ENCODE measurements at places on chromosomes 5 and 9.

DNA sequence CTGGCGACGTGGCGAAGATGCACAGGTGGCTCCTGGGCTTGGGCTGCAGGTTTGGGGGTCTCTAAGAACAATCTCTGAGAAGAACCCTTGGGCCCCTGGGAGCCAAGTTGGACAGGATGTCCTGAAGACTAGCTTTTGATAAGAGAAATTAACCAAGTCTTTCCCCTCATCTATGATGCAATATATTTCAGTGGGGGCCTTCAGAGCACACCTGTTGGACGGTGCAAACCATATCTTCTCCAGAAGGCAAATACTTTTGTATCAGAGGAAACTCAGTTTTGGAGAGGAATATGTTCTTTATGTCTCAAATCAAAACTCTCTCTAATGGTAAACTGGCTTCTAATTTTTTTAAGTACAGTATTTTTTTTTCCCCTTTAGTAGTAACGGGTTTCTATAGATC is 28.6 kb downstream of the OTULIN start:
- DNase-seq: no peak

DNA sequence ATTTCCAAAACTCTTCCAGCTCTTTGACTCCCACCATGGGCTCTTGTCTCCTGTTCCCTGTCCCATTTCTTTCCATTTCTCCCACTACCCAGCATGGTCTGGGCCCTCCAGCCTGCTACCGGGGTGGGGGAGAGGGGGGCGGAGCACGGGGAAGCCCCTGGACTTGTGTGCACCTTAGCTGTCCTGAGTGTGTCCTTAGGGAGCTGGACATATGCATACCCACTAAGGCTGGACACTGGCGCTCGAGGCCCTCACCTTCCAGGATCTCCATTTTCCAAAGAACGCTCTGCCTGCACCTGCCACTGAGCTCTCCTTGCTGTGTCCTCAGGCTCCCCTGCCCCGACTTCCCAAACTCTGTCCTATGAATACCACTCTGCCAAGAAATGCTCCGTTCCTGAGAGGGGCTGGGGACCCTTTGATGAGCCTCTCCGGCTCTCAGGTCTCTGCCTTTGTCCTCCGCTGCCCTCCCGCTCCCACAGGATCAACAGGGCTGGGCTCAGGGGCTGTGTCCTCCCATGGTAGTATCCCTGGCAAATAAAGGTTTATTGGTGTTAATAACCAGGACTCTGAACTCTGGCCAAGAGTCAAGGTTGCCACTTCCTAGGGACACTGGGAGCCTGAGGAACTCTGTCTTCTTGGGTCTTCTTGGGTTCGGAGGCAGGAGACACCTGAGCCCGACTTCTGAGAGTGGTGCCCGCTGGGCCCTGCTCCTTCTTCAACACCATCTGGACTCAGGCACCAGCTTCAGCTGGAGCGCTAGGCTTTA is 831 bp upstream of the SHROOM1 start:
- DNase-seq: no peak

- no peak for DNase-seq
Observed at GRCh38 chr5:36624277-36624676, 17.9 kb downstream of the SLC1A3 start.

DNA sequence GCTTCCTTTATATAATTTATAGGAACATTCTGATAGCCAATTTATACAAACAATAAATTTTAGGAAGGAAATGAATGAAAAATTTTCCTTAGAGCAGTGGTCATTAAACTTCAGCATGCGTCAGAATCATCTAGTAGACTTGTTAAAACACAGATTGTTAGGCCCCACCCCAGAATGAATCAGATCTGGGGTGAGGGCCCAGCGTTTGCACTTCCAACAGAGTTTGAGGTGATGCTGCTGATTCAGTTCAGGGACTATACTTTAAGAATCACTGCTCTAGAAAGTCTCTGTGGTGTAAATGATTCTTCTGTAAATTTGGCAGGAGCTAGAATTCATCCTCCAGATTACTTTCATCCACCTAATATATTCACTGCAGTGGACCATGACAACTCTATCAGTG is 80.4 kb downstream of the SLC12A2 start:
- DNase-seq: no peak

DNA sequence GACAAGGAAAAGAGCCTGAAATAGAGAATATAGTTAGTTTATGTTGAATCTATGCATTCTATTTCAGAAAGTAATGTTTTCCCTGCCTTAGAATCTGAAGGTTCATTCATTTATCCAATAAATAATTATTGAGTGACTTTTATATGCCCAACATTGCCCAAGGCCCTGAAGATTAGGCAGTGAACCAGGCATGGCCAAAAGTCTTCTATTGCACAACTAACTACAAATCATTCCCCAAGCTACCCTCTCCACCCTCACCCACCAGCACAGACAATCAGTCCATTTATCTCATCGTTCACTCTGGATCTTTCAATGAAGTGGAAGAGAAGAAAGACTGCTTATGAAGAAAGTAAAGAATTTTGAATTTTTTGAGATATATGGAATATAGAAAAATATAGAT is 268.4 kb downstream of the PLK2 start:
- no peak for DNase-seq

GRCh38 chr9:85202596-85202995 is 533.1 kb downstream of the NTRK2 start:
- no peak for DNase-seq

DNA sequence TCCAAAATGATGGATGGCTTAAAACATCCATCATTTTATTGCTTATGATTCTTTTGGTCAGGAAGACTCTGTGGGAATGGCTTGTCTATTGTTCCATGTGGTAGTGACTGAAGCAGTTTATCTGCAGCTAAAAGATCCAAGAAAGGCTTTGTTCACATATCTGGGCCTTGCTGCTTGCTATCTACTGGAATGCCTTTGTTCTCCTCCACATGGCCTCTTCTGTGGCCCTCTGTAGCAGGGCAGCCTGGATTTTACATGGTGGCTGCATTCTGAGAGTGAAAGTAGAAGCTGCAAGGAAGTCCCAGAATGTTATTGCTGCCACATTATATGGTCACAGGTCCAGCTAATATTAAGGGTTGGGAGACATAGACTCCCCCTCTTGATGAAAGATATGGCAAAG is 35.1 kb downstream of the DMXL1 start:
- peak; percentile 21 for DNase-seq

DNA sequence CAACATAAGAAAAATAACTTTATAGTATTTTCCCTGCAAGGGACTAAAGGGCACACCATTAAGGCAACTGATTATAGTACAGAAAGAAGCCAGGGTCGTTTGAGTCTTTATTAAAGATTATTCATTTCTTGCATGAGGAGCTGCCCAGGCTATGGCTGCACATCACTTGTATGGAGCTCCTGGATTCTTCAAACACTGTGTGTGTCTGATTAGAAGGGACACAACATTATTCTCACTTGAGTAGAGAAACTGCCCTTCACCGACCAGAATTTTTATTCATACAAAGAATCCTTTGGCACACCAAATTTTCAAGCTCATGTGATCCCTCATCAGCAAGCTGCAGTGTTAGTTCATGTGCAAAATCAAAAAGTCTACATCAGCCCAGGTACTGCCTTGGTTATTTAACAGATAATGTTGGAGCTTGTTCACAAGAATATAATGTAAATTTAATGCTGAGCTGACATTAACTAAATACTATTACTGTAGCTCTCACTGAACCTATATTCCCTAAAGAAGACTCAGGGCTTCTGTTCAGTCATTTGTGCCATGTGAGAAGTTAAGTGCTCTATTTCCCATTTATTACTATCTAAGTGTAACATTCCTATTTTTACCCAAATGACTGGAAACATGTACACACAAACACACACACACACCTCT is 9.9 kb downstream of the C5orf63 start:
- DNase-seq: peak; percentile 61

- no peak for DNase-seq
Observed at GRCh38 chr9:110355911-110356310, 18.2 kb upstream of the TXNDC8 start.

DNA sequence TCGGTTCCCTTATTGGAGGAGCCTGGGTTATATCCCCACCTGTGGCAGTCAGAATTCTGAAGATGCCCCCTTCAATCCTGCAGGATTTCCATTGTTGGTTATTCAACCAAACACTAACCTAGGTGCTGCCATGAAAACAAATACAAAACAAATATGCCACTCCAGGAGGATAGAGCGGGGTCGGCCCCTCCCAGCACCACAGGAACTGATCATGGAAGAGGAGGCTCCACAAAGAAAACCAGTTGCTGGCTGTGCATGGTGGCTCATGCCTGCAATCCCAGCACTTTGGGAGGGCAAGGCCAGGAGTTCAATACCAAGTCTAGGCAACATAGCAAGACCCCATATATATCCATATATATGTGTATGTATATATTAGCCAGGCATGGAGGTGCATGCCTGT is 13.2 kb upstream of the ADGRD2 start:
- DNase-seq: no peak

DNA sequence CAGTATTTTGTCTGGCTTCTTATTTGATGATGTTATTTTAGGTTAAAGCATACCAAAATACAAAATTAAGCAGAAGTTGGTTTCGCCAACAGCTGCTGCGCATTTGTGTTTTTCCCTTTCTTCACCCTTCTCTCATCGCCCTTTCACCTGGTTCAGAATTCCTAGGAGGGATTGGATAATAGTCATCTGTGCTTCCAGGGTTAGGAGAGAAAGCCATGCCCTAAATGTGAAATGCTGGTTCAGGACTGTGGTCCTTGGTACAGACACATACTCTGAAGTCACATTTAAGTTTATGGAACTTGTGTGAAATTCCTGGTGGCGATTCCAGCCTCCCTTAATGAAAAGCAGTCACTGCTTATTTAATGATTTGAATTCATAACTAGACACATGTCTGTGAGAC is 7.7 kb downstream of the MAST4 start:
- no peak for DNase-seq

DNA sequence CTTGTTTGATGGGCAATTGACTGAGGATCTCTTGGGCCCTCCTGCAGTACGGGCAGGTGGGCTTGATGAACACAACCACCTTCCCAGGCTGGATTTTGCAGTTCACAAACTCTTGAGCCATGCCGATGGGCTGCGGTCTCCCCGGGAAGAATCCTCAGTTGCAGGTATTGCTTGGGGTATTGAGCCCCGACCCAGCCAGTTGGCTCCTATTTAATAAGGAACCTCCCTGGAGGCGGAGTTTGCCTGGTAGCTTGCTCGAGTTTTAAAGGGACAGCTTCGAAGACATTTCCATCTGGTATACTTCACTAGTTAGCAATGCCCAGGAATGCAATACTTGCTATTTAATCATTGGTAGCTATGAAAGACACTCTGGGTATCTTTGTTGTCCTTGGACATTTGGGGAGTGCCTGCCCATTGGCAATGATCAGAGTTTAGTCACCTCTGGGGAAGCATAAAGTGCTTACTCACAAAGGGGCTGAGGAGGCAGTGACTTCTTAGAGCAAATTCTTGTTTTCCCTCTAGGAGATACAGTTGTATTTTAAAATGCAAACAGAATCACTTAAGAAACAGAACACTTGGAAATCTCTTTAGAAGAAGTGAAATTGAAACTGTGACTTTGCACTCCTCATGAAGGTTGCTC is at the start of gene GLRX:
Gene GLRX (minus strand): TSS at position 185 of the 640 bp plus-strand sequence. CDS start 64 bp downstream, at position 121.
- no peak for DNase-seq

- peak; percentile 80 for DNase-seq
Observed at GRCh38 chr5:33997331-33997983, 10.4 kb downstream of the AMACR start.

DNA sequence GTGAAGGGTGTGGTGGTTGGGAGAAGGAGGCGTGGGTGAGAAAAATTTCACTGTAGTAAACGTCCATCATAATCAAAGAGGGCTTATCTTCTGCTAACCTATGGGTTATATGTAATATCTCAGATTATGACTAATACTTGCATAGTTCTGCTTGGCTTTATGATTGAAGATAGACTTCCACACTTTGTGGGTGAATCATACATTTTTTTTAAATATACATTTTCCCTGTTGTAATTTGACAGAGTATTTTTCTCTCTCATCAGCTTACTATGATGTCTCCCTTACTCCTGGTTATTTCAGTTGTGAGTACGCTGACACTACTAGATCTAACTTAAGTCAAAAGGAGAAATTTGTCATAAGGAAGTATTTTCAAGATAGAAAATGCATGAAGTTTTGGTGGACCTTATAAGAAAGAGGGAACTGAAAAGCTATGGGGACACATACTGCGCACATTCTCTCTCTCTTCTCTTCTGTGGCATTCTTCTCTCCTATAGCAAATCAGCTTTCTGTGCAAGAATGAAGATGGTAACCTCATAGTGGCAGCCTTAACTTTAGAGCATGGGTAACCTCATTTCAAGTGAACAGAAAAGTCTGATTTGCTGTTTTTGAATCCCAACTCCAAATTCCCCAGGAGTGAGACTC is 4.9 kb upstream of the JAK2 start:
- DNase-seq: no peak

- DNase-seq: peak; percentile 31
Observed at GRCh38 chr5:32708949-32709348, 2.2 kb upstream of the NPR3 start.

DNA sequence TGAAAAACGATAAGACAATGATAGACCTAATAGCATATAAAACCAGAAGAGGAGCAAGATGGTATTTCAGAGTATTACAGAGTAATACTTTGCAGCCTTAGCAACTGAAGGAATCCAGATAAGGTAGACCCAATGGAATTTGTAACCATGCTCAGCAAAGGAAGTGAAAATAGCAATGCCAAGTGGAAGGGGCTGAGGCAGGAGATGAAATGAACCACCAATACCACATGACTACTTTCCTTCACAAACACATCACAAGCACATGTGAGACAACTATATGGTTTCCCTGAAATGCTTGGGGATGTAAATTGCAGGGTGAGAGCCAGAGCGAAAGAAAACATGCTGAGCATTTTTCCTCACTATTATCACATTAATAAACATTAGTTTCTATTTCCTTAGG is 79.8 kb upstream of the MELK start:
- no peak for DNase-seq

GRCh38 chr5:160923936-160924710 is 72.1 kb upstream of the ATP10B start:
- DNase-seq: peak; percentile 40

DNA sequence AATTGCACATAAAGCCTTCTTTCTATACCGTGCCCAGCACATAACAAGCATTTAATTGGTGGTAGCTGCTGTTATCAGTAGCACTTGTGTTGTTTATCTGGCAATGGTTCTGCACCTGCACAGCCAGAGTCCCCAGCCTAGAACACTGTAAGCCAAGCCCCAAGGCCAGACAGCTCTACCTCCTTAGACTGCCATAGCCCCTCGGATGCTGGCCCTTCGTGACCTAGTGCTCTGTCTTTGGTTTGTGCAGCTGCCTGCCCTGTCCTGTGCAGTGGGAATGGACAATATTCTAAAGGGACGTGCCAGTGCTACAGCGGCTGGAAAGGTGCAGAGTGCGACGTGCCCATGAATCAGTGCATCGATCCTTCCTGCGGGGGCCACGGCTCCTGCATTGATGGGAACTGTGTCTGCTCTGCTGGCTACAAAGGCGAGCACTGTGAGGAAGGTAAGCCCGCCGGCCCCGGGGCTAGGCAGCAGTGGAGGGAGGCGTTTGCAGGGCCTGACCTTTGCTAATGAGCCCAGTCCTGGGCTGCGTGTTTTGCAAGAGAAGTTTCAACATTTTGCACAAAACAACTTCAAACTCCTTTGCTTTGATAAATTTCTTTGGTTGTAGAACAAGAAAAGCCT is 173.3 kb upstream of the WWC1 start:
- DNase-seq: no peak

Measured in eye (tissue), 1 donor.